Suppressor macrophage treated with lipopolysaccharide for 1 hour (primary cell): ENCODE measurements at places on chromosomes 7 and 10.
A peak's percentile ranks its signal among the peaks of the same experiment; 100 is the strongest.

- peak; percentile 52 for DNase-seq
Observed at GRCh38 chr10:26869528-26869927, 8.8 kb upstream of the ABI1 start.

DNA sequence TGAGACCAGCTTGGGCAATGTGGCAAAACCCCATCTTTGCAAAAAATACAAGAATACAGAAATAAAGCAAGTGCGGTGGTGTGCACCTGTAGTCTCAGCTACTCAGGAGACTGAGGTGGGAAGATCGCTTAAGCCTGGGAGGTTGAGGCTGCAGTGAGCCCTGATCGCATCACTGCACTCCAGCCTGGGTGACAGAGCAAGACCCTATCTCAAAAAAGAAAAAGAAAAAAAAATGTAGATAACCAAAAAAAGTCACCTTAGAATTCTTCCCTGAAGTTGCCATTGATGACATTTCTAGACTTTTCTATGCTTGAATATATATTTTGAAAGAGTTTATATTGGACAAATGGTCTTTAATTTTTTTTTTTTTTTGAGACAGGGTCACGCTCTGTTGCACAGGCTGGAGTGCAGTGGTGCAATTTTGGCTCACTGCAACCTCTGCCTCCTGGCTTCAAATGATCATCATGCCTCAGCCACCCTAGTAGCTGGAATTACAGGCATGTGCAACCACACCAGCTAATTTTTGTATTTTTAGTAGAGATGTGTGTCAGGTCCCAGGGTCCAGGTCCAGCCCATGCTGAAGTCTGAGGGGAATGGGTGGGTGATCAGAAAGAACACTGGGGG is 35.1 kb upstream of the MTPAP start:
- no peak for DNase-seq

GRCh38 chr7:134826105-134826504 is 46.7 kb downstream of the CALD1 start:
- DNase-seq, result no peak

DNA sequence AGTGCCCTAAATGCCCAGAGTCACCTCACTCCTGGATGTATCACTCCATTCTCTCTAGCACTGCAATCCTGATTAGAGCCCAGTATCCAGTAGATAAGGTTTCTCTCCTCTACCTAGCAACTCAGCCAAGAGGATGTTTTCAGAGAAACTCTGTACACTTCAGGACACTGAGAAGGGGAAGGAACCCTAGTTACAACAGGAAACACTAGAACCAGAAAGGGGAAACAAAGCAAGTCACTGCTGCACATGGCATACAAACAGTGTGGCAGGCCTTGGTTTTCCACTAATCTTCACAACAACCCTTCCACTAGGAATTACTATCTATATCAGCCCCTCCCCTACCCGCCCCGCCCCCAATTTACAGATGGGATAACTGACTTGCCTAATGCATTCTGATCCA is 1.6 kb downstream of the FAM204A start:
- DNase-seq, result peak; percentile 44
